ENCODE measurements at places on chromosomes 7 and 10.

GRCh38 chr7:47924266-47924665 lies 24.0 kb downstream of the PKD1L1 start:
- DNase-seq = no peak

GRCh38 chr10:71312811-71313789 lies 6.0 kb upstream of the SLC29A3 start:
- no peak for DNase-seq

GRCh38 chr7:2010101-2010500 lies 222.6 kb downstream of the MAD1L1 start:
- no peak for DNase-seq

DNA sequence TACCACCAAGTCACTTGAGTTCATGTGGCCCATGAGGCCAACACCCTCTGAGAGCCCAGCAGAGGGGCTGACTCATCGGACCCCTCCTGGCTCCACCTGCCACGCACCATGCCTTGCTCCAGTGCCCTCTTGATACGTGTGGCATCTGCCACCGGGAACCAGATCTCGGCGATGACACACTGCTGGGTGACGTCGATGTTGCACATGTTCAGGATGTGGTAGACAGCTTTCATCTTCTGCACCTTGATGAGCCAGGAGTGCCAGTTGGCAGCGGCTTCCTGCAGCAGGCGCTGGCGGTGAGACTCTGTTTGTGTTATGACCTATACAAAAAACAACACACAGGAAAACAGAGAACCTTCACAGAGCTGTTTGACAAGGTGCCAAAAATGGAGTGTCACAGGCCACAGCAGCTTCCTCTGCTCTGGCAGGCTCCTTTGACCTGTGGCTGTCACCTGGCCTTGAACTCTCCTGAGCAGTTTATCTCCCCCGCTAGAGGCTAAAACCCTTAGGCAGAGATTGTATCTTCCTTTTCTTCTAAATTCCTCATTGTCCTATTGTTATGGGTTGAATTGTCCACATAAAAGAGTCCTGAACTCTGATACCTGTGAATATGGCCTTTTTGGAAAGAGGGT lies 45.2 kb upstream of the TMEM213 start:
- DNase-seq = no peak

- no peak for DNase-seq
These were observed 31.6 kb upstream of the LYZL1 start for GRCh38 chr10:29257106-29257783.

GRCh38 chr10:119644205-119644814 lies 6.9 kb upstream of the BAG3 start:
- DNase-seq = no peak

GRCh38 chr7:80047856-80048459 lies 86.7 kb upstream of the GNAI1 start:
- DNase-seq = no peak

DNA sequence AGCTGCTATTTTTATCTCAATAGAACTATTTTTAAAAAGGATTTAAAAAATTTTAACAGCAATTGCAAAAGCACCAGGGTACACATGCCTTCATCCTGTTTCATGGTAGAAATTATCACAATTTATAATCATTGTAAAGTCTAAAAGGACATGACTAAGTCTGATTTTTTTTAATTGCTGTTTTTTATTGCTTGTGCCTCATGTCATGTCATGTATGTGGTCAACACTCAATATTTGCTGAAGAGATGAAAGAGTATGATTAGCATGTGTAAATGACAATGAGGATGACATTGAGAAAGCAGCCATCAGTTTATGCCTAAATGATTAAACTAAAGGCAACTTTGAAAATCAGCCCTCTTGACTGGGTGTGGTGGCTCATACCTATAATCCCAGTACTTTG lies 74.8 kb downstream of the GPR37 start:
- no peak for DNase-seq

DNA sequence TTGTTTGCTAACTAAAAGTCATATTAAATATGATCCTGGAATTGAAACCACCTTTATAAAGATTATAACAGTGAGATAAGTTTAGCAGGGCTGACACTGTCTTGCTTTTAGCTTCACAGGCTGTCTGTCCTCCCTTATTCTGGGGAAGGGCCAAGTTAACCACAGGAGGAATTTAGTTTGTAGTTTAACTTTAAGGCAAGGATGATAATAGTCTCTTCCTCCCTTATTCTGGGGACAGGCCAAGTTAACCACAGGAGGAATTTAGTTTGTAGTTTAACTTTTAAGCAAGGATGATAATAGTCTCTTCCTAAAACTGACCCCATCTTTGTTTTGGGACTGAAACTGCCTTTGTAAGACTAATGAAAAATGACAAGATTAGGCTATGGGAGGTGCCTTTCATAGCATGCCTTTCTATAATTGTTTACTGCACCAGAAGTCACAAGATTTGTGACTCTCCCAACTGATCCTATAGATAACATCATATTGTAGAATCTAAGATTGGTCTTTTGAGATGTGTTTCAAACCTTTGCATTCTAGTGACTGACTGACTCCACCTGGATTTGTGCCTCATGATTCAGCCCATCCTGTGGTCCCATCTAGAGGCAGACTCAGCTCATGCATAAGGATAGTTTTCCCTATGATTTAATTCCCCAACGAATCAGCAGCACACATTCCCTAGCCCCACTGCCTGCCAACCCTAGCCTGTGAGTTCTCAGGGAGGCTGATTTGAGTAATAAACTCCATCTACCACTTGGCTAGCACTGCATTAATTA lies 212.0 kb downstream of the MAGI2 start:
- DNase-seq = no peak

- no peak for DNase-seq
These were observed 247.4 kb downstream of the ELFN1 start for GRCh38 chr7:1917221-1918062.

DNA sequence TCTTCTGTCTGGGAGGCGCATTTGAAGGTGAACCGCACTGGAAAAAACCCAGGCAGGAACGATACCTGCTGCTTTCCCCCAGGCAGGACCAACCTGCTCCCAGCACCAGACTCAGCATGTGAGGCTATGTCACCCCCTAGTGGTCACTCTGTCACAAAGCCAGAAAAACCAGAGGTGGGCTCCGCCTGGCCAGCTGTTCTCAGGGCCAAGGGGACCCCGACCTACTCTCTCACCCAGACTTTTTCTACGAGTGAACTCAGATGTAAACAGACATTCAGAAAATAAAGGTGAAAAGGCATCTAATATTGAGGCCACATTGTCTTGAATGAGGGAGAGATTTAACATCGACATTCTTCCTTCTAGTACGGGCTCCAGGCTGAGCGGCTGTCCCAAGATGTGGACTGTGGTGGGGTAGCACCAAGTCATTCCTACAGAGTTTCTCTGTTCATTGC lies 117.3 kb downstream of the PRKAG2 start:
- DNase-seq = no peak

GRCh38 chr7:17307000-17307399 lies 8.5 kb downstream of the AHR start:
- no peak for DNase-seq

DNA sequence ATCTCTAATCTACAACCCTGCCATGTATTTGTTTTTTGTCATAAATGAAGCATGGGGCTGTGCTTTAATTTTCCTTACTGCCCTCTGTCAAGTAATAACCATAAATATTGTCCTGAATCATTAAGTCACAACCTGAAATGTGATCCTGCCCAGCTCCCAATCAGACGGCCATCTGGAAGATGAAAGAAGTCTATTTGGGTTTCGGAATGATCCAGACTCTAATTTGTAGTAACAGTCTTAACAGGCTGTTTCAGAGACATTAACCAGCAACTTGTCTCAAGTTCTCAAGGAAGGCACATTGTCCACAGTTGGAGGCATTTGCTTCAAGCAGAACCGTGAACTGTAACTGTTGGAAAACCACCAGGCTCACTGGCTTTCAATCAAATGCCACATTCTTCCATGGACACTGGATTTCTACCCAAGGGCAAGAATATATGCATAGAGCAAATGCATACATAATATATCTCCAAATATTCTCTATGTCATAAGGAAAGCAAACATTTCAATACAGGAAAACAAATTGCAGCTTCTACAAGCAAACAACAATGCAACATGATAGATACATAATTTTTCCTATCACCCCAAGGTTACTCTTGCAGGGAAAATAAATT lies 405.2 kb upstream of the NPVF start:
- no peak for DNase-seq
